ENCODE measurements at places on chromosomes 4 and X. TPM values are rescaled to one million over a fixed set of nuclear protein-coding genes. Genes with fewer than 3 reads are reported as not detected.

GRCh38 chr4:78616046-78616498 is 64.5 kb downstream of the ANXA3 start:
- no peaks in the 10 kb centered on the region for H3K27me3 ChIP-seq
- H3K27ac ChIP-seq: no peak overlapping the region
- DNase-seq: no peak
- no peak overlapping the region for H3K4me3 ChIP-seq
- peaks cover 4% of the 10 kb centered on the region for H3K4me1 ChIP-seq

GRCh38 chrX:24760363-24761000 is 66.8 kb downstream of the POLA1 start:
- H3K27ac ChIP-seq: peak overlapping the region; percentile 7
- H3K27me3 ChIP-seq: no peaks in the 10 kb centered on the region
- H3K36me3 ChIP-seq: peaks cover 12% of the 10 kb centered on the region
- no peak overlapping the region for H3K4me3 ChIP-seq
- DNase-seq: no peak

Gene GAGE12F
- total RNA-seq: not detected

Gene KANTR
- 6.6 TPM for total RNA-seq
